ENCODE measurements at places on chromosomes 12 and 14.

GRCh38 chr12:106132175-106133135 lies 6.3 kb downstream of the NUAK1 start:
- DNase-seq: no peak

DNA sequence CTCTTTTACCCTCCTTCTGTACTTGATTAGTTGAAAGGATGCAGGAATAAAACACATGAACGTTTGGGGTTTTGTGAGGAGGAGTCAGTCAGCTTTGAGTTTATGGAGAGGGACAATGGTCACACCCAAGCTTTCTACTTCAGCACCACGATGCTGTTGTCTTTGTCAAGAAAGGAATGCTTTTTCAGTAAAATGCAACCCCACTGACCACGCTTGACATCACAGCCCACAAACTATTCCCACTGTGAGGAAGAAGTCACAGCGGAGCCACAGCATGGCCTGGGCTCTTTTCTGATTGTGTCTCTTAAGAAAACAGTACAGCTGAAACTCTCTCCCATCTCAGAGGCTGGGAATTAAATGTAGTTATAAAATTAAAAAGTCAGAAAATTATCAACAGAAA lies 135.2 kb downstream of the APAF1 start:
- no peak for DNase-seq

- no peak for DNase-seq
Observed at GRCh38 chr14:100294213-100294962, 11.9 kb downstream of the SLC25A29 start.

DNA sequence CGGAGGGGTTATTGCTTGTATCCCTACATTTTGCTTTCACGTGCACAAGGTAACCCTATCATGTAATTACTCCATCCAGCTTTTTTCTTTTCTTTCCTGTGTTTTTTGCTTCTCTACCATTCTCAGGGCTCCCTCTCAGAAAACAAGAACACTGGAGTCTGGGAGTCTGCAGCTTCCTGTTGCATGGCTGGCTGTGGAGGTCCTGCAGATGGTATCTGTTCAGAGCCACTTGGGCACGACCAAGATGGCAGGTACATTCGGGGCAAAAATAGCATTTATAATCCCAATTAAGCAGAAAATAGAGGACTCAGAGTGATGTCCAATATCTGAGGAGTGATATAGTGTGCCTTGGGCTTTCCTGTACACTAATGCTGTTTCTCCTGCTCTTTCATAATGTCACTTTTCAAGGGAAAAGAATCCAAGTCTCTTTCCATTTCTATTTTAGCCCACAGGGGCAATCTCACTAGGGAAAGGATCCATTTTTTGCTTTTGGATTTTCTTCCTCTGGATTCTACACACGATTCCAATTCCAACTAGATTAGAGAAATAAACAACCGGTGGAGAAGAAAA lies 3.2 kb upstream of the NUMB start:
- no peak for DNase-seq

GRCh38 chr14:77099425-77100167 lies 1.5 kb downstream of the CIPC start:
- no peak for DNase-seq

DNA sequence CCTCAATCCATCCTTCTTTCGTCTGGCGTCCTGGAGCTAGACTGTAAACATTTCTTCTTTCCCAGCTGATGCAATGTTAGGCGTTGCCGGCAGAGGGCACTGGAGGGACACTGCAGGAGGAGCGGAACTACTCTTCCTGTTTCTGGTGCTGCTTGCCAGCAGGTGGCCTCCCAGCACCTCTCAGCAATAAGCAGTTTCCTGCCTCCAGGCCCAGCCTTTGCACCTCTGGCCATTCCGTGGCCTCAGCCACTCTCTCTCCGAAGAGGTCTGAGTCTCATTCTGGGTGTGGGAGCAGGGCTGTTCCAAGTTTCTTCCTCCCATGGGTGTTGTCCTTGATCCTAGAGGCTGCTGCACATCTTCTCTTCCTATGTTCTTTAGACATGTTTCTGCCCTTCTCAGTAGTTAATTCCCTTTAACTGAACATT lies 7.5 kb upstream of the ASPG start:
- DNase-seq: peak; percentile 92

DNA sequence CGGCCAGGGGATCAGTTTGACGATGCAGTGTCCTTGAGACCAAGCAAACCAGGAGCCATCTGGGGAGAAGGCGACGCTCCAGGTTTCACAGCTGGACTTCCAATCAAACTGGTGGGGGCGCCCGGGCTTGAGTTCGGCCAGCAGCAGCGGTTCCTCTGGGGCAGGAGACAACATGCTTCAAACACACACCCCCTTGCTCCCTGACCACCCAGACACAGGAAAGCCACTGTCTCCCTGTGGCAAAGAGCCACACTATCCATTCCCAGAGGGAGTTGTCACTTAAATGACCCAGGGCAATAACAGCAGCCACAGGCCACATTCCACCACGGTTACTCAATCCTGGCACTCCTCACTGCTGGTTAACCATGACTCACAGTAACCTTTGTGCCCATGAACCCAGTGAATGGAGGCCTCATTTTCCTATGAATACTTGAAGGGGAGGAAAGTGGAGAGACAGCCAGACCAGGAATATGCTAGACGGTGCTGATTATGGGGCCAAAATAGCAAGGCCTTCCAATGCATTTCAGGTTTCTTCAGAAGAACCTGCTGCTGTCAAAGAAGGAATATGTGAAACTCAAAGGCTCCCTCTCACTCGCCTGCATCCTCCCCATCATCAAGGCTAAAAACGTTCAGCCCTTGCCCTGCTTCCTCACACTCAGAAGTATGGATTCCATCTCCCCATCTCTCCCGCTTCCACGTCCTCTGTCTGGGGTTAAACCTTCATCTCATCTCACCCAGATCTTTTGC lies 8.5 kb downstream of the WSB2 start:
- no peak for DNase-seq

GRCh38 chr12:56413392-56413791 lies 35.8 kb downstream of the TIMELESS start:
- DNase-seq: no peak

GRCh38 chr12:38501991-38502390 lies 185.4 kb downstream of the ALG10B start:
- no peak for DNase-seq

DNA sequence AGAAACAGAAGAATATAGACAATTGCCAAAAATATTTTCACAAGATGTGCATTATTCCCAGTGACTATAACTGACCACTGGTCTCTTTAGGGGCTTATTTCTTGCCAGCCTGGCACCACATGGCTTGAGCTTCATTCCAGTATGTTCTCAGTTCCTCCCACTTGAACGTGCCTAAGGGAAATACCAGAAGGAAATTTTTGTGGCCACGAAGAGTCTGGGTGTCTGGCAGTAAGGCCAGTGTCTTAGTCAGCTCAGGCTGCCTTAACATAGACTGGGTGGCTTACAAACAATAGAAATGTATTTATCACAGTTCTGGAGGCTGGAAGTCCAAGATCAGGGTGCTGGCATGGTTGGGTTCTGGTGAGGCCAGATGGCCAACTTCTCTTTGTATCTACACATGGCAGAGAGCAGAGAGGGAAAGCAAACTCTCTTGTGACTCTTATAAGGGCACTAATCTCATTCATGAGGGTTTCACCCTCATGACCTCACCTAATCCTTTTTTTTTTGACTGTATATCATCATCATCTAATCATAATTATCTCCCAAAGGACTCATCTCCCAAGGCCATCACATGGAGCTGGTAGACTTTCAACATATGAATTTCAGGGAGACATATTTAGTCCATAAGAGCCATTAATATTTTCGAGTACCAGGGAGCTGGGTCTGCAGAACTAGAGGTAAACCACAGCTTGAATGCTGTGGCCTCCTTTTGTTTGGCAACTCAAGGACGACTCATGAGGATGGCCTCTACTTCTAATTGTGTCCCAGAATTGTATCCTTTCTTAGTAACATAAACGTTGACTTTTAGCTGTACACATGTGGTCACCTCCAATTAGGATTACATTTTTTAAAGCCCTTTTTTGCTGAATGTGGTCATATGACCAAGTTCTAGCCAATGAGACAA lies 5.1 kb upstream of the SMOC1 start:
- no peak for DNase-seq

- no peak for DNase-seq
Observed at GRCh38 chr12:116687888-116688287, 50.0 kb downstream of the SPRING1 start.

- DNase-seq: no peak
Observed at GRCh38 chr14:75438486-75439080, 10.8 kb downstream of the JDP2 start.

- DNase-seq: no peak
Observed at GRCh38 chr12:85804663-85805062, 31.5 kb downstream of the RASSF9 start.

DNA sequence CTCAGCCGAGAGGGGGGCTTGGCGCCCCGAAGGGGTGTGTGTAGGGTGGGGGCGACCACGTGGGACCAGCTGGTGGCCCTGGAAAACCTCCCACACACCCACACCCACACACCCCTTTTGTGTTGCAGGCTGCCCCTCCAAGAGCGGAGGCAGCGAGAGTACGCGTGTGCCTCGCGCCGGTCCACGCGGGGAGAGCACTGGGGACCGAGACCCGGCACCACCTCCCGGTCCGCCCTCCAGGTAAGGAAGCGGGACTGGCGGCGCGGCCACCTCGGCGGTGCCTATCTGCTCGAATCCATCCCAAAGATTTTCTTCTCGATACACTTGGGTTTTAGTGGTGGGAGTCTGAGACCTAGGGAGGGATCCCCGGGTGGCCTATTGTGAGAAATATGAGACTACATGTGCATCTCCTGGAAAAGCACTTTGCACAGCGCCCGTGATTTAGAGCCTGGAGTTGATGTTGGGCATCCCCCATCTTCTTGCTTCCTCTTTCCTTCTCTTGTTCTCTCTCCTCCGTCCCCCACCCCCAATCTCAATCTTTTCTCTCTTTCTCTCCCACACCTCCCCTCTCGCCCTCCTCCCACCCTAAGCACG lies 393 bp downstream of the SYT1 start:
- DNase-seq: no peak

DNA sequence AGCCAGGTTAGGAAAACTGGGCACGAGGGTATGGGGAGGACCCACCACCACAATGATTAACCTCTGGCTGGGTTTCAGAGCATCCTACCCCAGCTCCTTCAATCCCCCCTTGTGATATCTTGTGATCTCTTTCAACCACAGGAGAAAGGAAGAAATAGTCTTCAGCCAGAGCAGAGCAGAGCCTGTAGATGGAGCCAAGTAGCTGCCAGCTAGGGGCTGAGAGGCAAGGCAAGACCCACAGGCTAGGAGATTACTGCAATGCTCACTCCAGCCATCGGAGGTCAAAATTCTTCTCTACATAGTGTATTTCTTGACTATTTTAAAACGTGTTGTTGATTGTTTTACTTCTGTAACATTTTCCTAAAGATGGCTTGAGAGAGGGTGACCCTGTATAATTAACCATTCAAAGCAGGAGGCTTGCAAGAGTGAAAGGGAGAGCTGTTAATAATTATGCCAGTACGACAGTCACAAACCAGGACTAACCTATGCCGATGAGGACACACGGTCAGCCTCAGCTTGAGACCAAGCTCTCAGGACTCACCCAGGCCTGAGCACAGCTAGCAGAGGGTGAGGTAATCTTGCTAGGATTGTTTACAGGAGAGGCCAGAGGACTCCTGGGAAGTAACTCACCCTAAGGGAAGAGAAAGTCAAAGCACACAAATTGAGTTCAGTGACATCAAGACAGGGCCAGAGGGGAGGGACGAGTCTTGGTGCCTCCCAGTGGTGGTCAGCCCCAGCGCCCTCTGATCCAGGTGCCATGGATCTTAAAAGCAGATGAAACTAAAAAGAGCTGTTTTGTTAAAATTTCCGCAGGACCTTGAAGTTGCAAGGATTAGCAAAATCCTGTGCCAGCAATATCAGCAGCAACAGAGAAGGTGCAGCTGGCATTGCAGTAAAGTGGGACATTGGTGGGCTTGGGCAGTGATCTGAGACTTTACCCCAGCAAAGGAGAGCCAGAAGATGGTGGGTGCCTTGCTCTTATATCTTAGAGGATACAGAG lies 29.8 kb upstream of the CDKN3 start:
- DNase-seq: no peak

DNA sequence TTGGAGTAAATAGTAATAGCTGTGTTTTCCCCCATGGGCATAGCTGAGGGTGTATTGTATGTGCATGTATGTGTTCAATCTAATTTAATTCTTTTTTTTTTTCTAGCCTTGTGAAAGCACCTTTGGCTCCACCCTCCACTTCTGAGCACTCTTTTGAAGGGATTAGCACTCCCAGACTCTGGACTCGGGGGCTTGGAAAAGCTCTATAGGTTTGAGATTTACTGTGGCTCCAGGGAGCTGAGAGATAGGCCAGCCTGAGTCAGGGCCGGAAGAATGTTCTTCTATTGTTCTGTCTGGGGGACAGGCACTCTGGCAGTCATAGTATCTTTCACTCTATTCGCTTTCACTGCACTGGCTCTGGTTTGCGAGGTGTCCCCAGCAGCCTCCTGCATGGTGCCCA lies 540.0 kb upstream of the TBX3 start:
- DNase-seq: no peak

GRCh38 chr12:47048541-47048940 lies 30.9 kb upstream of the PCED1B start:
- DNase-seq: no peak

DNA sequence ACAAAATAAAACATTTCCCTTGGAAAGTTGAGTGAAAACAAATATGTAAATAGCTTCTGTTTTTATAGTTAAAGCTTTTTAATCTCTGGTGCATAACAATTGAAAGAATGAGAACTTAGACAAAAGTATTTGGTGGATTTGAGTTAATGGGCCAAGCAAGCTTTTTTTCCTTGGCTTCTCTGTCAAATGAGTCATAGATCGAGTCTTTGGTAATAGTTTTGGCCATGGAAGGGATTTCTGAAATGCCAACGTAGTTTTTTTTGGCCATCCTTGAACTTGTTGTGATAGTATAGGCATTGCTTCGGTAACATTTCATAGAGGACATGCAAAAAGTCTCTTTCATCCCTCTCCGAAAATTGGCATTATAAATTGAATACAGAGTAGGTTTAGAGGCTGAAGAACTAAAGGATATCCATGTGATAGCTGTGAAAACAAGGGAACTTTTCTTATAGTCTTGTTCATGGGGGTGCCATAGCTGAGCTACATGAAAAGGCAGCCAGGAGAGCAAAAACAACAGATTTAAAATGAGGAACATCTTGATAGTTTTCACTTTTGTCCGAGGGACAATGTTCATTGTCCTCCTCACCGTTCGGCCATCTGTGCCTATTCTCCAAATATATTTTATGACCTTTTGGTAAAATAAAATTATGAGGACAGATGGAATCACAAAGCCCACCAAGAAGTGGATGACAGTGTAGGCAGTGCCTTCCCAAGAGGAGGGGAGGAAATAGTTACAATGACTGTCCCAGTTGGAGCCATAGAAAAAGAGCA lies 34.7 kb downstream of the GPR19 start:
- DNase-seq: no peak
